ENCODE measurements at places on chromosomes 5 and 9. TPM values are rescaled to one million over a fixed set of nuclear protein-coding genes. Genes with fewer than 3 reads are reported as not detected.
A peak's percentile ranks its signal among the peaks of the same experiment; 100 is the strongest.

DNA sequence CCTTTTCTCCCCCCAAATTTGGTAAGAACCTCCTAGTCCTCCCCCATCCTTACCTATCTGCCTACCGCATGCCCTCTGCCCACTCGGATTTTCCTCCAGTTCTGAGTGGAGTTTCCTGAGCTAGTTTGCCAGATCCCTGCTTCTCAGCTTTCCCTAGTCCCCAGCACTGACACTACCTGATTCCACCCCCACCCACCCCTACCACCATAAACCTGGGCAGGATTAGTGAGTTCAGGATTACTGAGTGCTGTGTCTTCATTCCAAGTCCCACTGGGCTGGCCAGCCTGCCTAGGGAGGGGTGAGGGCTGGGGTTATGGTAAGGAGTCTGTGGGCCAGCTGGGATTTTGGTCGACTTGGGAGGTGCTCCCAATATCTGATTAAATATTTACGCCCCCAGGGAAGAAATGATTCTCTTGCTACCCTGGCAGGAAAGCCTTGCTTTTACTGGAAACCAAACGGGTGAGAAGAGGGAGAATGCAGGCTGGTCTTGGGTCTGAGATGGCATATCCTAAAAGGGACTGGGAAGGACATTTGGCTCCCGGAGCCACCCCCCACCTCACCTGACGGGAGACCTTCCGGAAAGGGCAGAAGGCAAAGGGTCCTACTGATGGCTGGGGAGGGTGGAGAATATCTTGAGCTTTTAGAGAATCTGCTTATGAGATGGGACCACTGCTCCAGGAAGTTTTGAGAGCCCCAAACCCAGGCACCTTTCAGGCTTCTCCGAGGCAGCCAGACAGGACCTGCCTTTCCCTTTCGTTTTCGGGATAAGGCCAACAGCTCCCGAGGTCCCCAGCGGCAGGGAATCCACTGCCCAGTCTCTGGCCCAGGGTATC lies 3.7 kb downstream of the PITX1 start:
- peak; percentile 47 for DNase-seq

Gene PCDHB8
- 2.7 TPM for total RNA-seq

- no peak for DNase-seq
Observed at GRCh38 chr5:99019812-99020697, 91.2 kb upstream of the CHD1 start.

DNA sequence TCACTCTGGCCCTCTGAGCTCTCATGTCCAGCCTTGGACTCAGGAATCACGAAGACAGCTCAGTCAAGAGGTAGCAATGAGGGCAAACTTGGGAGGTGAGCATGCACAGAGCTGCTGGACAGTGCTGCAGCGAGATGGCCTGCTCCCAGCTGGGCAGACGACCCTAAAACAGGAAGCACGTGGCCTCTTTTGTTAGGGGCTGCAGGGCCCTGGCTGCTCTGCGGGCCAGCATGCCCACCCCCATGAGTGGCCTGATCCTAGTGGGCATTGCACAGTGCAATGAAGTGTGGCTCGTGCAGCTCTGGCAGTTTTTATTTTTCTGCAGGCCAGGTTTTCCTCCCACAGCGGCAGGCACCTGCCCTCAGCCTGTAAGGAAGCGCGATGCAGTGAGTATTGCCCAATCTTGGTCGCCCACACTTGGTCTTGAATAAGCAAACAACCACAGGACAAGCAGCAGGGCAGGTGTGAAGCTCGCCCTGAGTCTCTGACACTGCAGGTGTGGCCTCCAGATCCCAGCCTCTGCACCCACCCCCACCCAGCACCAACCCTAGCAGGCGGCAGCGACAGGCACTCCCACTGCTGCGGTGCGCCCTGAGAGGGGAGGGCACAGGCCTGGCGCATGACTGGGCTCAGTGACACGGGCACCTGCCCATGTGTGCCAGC lies 60.8 kb downstream of the SEMA4D start:
- no peak for DNase-seq

DNA sequence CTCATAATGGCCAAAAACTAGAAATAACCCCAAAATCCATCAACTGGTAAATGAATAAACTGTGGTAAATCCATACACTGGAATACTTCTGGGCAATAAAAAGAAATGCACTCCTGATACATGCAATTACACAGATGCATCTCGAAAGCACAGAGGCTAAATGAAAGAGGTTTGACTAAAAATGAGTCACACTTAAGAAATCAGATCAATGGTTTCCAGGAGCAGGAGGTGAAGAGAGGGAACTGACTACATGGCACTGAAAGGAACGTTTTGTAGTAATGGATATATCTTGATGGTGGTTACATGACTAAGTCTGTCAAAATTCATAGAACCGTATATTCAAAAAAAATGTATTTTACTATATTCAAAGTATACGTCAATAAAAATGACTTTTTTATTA lies 42.4 kb downstream of the STRBP start:
- DNase-seq = no peak

GRCh38 chr5:107025712-107026497 lies 644.8 kb downstream of the EFNA5 start:
- DNase-seq = no peak

Gene S1PR3
- 3.0 TPM for total RNA-seq

Gene NR5A1
- not detected for total RNA-seq

Gene MYMK
- not detected for total RNA-seq

DNA sequence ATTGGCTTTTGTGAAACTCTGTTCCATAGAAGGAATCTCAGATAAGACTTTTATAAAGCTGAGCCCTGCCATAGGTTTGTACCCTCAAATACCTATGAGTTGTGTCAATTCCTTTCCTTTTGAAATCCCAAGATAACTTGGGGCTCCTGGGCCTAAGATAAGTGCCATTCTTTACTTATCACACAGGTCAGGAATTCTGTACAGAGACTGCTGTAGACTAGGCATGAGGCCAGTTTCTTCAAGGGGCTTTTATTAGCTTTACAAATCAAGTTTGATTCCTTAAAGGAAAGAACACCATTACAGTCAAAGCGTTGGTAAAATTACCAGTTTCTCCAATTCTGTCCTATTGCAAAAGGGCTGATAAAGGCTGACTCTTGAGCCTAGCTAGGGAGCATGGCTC lies 39.2 kb downstream of the SHC3 start:
- no peak for DNase-seq

DNA sequence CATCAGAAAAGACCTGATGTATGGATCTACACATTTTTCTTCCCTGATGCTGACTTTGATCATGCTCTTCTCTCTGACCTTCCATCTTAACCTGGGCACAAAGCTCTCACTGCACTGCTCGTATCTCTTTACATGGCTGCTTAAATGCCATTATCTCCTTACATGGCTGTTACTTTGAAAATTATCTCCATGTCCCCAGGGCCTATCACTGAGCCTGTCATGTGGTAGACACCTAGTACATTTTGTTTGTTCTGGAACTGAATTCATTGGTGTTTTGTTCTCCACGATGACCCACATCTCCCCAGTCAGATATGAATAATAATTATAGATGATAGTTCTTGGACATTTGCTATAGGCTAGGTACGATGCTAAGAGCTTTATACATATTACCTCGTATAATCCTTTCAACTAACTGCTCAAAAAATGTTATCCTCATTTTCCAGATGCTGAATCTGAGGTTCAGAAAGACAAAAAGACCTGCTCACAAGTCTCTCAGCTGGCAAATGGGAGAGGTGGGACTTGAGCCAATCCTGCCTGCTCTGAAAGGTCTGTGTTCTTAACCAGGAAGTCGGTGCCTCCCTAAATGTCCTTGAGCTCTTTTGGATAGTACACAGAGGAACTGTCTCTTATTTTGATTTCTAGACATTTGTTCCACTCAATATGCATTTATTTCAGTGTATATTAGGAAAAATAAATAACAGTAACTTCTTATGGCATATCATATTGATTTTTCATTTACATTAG lies 9.8 kb upstream of the CPEB4 start:
- peak; percentile 65 for DNase-seq

DNA sequence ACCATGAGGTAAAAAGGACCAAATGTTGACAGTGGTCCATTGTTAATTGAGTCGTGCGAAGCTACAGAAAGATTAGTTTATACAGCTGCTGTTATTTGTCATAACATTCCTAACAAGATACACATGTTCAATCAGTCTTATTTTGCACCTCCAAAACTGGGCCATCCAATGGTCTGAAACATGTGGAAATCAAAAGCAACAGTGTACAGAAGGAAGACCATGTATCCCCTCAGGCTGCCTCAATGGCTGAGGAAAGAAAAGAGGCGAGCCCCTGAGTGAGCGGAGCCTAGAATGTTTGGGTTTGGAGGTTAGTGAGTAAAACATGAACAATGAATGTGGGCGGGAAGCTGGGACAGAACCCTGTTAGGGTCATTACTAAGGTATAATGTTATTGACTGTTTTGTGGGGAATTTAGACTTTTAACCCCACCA lies 35.6 kb downstream of the NFIB start:
- no peak for DNase-seq

Gene C5orf34
- total RNA-seq = 0.34 TPM

DNA sequence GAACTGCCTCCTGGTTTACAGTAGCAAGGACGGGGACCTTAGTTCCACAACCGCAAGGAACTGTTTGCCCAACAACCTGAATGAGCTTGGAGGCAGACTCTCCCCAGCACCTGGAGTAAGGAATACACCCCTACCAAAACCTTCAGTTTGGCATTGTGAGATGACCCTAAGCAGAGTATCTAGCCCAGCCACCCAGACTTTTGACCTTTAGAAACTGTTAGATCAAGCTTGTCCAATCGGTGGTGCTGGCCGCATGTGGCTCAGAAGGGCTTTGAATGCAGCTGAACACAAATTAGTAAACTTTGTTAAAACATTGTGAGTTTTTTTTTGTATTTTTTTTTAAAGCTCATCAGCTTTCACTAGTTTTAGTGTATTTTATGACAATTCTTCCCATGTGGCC lies 86.9 kb upstream of the C9orf72 start:
- no peak for DNase-seq

GRCh38 chr9:78221425-78221824 lies 14.4 kb upstream of the CEP78 start:
- no peak for DNase-seq

GRCh38 chr5:14532180-14532579 lies 49.4 kb upstream of the OTULINL start:
- DNase-seq = no peak

- DNase-seq = no peak
Observed at GRCh38 chr9:38065369-38066075, 3.5 kb downstream of the SHB start.

DNA sequence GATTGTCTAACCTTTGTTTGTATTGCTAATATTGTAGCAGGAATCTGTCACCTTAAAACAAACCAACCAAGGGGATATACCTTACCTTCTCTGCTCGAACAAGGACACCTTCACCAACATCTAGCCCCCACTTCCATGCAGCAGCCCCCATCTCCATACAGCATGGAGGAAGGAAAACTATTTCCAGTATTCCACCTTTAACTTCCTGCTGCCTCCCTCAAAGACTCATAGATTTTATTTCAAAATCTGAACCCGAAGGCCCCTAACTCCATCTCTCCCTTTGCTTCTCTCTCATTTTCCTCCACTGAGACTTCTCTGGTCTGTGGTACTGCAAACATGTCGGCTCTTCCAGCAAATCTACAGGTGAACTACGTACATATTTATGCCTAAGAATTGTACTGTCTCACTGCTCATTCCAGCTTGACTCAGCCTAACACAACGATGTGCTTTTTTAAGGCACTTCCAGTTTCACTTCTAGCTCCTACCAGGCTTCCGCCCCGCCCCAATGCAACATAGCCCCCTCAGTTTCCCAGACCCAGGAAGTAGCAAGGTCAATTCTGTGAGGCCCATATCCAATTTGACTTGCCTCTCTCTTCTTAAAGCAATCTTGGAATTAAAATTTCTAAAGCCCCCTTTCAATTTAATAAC lies 70.7 kb upstream of the RNF38 start:
- DNase-seq = no peak

Gene ARHGEF28
- total RNA-seq = 36.2 TPM

Gene IFNA10
- not detected for total RNA-seq

Gene PCDHA1
- 0.03 TPM for total RNA-seq

Gene SVEP1
- 12.8 TPM for total RNA-seq

DNA sequence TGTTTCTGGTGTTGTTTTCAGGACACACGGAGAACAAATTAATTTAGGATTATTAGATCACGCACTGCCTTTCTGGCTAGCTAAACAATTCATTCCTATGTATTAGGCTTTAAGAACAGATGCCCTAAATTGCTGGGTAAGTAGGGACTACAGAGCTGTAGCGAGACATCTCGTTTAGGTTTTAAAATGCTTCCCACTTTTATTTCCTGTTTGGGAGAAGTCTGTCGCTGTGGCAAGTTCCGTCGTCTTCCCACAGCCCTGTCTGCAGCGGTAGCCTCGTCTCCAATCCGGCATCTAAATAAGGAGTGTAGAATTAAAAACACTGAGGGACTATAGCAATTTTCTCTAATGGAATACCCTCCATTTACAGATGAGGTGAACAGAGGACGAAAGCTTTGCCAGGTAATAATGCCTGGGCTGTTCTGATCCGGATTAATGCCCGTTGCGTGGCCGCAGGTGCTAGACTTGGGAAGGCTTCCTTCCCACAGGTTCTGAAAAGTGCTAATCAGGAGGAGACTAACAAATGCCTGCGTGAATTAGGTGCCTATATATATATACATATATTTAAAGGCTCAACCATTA lies 1.3 kb upstream of the TRIM36 start:
- no peak for DNase-seq

DNA sequence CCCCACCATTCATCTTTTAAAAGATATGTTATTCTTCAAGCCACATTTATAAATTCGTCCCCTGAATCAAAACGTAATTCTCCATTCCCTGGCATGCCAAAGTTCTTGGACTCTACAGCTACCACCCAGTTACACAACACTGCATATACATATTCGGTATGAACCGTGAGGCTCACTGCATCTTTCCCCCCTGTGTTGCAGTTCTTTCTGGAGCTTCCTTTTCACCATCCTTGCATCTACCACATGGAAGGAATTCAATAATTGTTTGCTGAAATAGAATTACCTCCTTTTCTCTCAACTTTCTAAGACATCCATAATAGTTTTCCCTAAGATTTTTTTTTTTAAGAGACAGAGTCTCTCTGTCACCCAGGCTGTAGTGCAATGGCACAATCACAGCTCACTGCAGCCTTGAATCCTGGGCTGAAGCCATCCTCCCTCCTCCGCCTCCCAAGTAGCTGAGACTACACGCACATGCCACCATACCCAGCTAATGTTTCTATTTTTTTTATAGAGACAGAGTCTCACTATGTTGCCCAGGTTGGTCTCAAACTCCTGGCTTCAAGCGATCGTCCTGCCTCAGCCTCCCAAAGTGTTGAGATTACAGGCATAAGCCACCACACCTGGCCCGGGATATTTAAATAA lies 3.3 kb downstream of the LPAR1 start:
- DNase-seq = no peak

Gene CCL19
- total RNA-seq = not detected

GRCh38 chr9:73810585-73811215 lies 659.0 kb downstream of the ANXA1 start:
- no peak for DNase-seq

DNA sequence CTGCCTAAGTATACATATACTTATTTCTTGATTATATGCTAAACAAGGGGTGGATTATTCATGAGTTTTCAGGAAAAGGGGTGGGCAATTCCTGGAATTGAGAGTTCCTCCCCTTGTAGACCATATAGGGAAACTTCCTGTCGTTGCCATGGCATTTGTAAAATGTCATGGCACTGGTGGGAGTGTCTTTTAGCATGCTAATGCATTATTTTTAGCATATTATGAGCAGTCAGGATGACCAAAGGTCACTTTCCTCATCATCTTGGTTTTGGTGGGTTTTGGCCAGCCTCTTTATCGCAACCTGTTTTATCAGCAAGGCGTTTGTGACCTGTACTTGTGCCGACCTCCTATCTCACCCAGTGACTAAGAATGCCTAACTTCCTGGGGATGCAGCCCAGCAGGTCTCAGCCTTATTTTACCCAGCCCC lies 80.9 kb downstream of the ALDH7A1 start:
- no peak for DNase-seq

- no peak for DNase-seq
Observed at GRCh38 chr5:62506659-62507460, 71.8 kb upstream of the LRRC70 start.
